ENCODE measurements at places on chromosomes 7 and 10.

- DNase-seq = no peak
Measured at GRCh38 chr10:33214174-33214573, 120.3 kb downstream of the NRP1 start.

DNA sequence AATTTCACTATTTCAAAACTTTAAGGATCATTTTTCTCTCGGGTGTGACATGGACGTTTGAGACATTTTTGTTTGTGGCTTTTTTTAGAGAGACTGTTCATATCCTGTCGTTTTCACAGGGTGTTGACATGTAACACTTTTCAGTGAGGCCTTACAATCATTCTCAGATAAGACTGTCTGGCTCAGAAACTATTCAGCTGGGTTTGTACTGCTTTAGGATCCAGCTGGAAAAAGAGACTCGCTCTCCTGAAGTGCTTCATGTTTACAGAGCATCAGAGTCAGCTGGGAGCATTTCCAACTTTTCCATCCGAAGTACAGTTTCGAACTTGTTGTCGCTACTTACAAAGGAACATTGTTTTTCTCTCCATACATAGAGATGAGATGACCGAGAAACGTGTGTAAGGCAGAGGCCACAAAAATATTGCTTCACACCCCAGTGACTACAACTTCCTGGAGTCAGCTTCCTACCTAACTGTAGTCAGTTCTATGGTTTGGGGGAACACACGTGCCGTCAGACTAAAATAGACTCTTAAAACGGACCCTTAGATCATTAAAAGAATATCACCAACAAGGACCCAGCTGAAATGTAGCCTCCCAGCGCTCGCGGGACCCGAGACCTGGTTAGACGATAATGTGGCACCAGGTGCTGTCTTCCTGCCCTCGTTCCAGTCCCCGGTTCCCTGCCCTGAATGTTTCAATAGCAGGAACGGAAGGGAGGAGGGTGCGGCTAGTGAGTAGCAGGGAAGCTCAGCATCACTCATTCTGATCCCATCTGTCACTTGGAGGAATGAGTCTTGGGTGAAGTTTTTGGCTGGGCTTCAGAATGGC lies 78.0 kb downstream of the MKI67 start:
- no peak for DNase-seq

DNA sequence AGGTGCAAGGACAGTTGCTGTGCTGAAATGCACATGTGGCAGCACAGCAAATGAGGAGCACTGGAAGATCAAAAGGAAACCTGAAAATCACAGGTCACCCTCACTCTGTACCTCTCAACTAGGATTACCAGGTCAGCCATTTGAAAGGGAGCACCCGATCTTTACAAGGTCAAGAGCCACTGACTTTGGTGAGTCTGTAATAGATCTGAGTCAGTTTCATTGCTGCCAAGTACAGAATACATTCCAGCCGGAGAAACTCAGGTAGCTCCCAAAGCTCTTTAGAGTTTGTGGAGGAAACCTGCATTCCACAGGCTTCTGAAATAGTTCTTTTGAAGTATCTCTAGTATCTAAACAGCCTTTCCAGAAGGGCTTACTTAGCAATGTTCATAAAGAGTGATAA lies 217.5 kb downstream of the SNX13 start:
- DNase-seq = no peak

- DNase-seq = no peak
Measured at GRCh38 chr7:50553973-50554372, 11.2 kb downstream of the DDC start.

DNA sequence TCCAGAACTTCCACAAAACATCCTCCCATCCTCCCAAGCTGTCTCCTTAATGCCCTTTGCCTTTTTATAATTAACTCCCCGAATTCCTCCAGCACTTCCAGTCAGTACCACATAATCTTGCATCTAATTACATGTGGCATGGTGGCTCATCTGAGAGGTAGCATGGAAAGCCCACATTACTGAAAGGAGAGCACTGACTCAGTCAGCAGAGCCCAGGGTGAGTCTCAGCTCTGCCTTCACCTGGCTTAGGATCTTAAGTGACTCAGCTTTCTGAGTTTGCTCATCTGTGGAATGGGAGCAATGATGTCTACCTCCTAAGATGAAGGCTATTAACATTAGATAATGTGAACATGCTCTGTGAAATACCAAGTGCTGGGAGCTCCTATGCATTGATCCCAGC lies 433.9 kb downstream of the SORCS3 start:
- no peak for DNase-seq

DNA sequence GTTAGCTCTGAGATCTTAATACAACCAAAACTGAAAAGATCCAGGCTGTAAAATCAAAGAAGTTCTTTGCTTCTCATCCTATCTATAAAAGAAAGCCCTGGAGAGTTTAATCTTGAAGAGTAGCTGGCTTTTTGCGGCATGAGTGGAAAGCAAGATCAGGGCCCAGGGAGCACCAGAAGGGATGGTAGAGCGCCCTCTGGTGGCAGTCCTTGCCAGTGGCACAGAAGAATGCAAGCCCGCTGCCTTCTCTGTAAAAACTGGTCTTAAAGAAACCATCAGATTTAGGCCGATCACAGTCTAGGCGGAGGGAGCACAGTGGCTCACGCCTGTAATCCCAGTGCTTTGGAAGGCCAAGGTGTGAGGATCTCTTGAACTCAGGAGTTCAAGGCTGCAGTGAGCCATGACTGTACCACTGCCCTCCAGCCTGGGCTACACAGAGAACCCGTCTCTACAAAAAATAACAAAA lies 35.6 kb downstream of the CPN1 start:
- peak; percentile 87 for DNase-seq

DNA sequence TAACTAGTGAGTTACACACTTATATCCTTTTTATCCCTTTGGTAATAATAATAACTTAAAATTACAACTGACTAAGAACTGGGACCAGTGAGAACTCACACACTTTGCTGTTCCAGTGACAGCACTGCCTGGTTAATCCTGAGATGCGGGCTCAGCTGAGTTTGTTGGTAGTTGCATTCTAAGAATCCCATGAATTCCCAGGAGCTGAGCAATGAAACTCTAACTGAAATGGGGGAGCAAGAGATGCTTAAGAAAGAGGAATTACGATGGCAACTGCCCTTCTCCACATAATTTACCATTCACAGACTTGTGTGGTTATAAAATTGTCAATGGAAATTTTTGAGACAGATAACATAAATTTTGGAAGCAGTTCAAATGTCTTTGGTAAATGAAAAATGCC lies 659.4 kb downstream of the MAGI2 start:
- DNase-seq = no peak

DNA sequence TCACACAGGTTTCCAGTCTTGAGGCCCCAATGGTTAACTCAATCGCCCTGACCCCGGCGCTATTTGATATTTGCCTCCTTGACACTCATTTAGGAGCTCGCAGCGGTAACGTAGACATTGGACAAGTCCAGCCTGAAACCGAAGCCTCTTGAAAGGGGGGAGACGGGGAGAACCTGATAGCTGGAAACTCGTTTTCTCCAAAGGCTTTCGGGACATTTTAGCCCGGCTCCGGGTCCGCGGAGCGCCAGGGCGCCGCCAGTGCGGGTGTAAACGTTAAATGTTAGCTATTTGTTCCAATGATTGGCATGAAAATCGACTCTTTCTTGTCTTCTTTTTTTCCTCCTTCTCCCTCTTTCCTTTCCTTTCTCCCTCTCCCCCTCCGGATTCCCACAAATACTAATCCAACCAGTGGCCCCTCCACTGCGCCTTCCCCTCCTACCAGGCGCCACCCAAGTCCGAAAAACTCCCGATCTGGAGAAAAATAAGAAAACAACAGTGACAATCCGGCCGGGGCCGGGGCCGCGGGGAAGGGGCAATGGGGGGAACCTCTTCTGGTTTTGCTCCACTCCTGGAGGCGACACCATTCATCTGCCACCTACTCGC lies 17.2 kb upstream of the GATA3 start:
- peak; percentile 14 for DNase-seq

DNA sequence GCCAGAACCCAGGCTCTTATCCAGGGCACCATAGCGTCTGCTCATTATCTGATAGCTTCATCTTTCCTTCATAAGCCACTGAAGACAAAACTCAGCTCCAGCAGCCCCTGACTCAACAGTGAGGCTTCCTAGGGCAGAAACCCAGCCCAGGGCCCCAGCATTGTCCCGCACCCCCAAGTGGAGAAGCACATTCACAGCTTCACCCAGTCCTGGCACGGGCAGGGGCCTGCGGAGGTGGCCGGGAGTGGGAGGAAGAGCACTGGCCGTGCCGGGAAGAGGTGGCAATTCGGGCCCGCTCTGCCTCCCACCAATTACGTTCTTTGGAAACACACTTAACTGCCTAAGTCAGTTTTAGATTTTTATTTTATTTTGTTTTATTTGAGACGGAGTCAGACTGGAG lies 10.3 kb upstream of the CALML5 start:
- DNase-seq = no peak

- no peak for DNase-seq
Measured at GRCh38 chr10:13231808-13232207, 2.4 kb downstream of the UCMA start.

DNA sequence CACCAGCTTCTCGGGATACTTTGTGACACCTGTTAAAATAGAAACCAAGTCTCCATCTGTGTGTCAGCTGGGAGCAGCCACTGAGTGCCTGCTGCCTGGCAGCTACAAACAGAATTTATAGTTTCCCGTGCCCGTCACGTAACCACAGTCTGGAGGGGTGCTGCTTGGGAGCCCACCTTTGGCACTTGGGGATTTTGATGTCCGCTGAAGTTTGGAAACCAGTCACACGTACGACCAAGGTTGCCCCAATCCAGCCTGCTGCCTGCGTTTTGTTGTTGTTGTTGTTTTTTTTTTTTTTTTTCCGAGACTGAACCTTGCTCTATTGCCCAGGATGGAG lies 1.6 kb downstream of the TRRAP start:
- DNase-seq = no peak

DNA sequence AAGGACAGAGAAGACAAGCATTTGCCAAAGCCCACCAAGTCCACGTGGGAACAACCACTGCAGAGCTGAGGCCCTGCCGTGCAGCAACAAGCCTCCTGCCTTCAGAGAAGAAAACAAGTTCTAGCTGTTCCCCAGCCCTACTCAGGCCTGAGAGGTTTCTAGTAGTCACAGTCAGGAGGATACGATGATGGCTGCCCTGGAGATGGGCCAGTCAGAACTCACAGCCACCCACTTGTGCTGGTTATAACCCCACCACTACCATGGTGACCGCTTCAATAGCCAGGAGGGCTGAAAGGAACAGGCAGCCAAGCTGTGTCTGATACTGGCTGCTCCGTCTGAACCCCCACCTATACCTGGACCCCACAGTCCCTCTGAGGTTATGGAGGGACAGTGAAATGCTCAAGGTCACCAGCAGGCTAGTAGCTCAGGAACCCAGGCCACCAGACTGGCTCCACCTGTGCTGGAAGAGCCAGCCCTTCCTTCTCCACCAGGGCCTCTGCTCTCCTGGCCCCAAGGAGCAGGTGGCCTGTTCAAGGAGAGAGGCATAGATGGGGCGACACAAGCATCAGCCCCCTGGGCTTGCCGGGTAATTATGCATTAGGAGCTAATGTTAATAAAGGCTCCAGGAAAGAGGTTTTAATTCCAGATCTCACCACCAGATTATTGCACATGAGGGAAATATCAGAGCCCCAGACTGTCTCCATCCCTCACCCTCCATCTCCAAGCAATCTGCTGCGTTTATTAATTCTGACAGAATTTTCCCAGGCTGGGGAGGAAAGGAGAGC lies 125.8 kb upstream of the PCBD1 start:
- DNase-seq = no peak

GRCh38 chr10:101536800-101537199 lies 51.3 kb downstream of the POLL start:
- DNase-seq = no peak

DNA sequence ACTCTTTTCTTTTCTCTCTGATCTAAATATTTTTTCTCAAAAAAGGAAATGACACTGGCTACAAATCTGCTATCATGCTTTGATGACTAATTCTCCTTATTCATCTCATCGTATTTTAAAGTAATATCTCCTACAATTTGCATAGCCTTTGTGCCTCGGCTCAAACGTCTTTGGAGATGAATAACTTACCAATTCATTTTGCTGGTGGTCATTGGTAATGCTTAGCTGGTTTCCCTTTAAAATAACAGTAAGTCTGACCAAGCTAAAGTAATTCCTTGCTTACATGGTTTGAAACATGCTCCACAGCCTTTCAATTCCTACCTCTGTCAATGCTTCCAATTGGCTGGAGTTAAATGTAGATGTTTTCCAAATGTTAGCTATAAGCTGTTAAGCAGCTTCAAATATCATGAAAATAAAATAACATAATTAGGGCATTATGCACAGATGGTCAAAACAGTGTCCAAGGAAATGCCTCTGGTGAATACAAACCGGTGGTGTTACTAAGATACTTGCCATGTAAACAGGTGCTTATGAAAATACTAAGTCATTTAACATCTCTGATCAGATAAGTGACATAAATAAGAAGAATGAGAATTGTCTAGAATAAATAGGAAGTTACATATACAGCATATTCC lies 435.0 kb downstream of the POM121L12 start:
- DNase-seq = no peak

- no peak for DNase-seq
Measured at GRCh38 chr10:48794074-48794473, 109.4 kb downstream of the WDFY4 start.

DNA sequence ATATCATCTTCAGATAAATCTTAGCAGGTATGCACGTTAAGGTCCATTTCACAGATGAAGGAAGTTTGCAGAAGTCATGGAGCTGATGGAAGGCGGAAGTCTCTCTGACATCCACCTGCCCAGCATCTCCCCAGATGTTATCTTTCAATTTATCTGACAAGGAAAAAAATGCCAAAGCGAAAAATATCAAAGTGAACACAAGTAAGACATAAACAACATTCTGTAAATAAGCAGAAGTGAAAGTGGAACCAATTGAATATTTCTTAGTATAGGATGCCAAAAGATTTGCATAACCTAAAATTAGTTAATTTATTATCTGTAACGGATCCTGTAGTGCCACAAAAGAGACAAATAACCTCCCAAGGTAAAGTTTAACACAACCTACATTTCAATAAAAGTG lies 73.6 kb upstream of the NEBL start:
- DNase-seq = no peak

GRCh38 chr10:3758491-3758970 lies 26.5 kb downstream of the KLF6 start:
- DNase-seq = no peak

DNA sequence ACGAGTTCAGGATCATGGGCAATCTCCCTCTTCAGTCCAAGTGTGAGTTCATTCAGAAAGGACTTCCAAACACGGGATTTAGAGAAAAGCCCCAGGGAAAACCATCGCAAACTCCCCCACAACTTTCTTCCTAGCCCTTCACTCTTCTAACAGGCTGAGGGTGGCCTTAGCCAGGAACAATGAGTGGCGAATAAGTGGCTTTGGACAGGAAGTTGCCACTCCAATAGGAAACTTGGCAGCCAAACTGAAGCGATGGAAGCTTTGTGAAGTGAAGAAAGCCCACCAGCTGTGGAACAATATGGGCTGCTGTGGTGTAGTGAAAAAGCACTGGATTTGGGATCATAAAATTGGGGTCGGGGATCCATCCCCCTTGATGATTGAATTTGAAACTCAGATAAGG lies 193.2 kb downstream of the TEX36 start:
- no peak for DNase-seq

- no peak for DNase-seq
Measured at GRCh38 chr10:104648421-104648820, 7.3 kb downstream of the SORCS3 start.

All from neuronal stem cell (in vitro differentiated cells).